ENCODE measurements at places on chromosomes 7 and 10. TPM values are rescaled to one million over a fixed set of nuclear protein-coding genes. Genes with fewer than 3 reads are reported as not detected.

Gene GALNT11
- 27.9 TPM for total RNA-seq

Gene HYAL4
- not detected for total RNA-seq

Gene EPDR1
- 0.11 TPM for total RNA-seq

Gene IFIT2
- total RNA-seq: 0.11 TPM

Gene EPO
- total RNA-seq: not detected

Gene SEM1
- 74.7 TPM for total RNA-seq

GRCh38 chr10:26481914-26482550, 43.9 kb downstream of the APBB1IP start:
- H3K27me3 ChIP-seq: peaks cover 4% of the 10 kb centered on the region
- DNase-seq: no peak
- H3K4me1 ChIP-seq: no peaks in the 10 kb centered on the region
- no peaks in the 10 kb centered on the region for H3K36me3 ChIP-seq
- no peak overlapping the region for H3K4me3 ChIP-seq

GRCh38 chr10:107436568-107436967, 272.1 kb upstream of the SORCS1 start:
- no peak for DNase-seq
- no peak overlapping the region for H3K4me3 ChIP-seq
- H3K36me3 ChIP-seq: no peaks in the 10 kb centered on the region
- no peaks in the 10 kb centered on the region for H3K27me3 ChIP-seq
- H3K4me1 ChIP-seq: no peaks in the 10 kb centered on the region

- no peaks in the 10 kb centered on the region for H3K27me3 ChIP-seq
- no peaks in the 10 kb centered on the region for H3K36me3 ChIP-seq
- DNase-seq: no peak
- no peak overlapping the region for H3K4me3 ChIP-seq
Measured at GRCh38 chr10:130994191-130994590, 317.3 kb downstream of the TCERG1L start.

DNA sequence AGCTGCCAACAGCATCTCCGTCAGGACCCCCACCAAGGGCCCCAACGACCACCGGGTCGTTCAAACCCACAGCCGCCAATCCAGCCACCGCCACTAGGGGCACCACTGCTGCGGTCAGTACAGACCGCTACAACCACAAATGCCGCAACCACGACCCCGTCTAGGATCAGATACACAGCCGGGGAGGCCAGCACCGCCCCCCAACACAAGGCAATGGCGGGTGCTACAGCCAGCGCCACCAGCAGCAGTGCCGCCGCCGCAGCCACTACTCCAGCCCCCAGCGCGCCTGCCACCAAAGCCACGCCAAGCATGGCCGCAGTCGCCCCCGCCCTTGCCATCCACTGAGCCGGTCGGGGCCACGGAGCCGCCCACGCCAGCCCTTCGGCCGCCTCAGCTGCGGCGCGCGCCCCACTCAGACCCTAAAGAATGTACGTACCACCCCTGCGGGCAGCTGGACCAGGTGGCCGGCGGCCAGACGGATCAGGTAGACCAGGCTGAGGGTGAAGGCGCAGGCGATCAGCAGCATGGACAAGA, 473 bp downstream of the CYP51A1 start:
- H3K27me3 ChIP-seq: no peaks in the 10 kb centered on the region
- peak overlapping the region; percentile 95 for H3K4me3 ChIP-seq
- peak; percentile 86 for DNase-seq
- peaks cover 34% of the 10 kb centered on the region for H3K36me3 ChIP-seq

DNA sequence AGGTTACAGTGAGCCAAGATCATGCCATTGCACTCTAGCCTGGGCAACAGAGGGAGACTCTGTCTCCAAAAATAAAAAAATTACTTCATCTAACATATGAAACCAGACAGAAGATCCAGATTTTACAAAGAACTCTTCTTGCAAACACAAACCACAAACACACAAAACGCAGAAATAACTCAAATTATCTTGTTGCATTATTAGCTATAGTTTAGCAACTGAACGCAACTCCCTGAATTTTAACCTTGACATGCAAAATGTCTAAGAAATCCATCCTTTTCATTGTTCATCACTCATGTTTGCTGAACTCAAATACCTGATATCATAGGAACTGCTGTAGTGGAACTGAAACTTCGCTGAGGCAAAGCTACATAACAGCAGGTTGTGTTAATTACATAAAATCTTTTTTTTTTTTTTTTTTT, 64.1 kb downstream of the MICU1 start:
- DNase-seq: no peak
- H3K4me1 ChIP-seq: no peaks in the 10 kb centered on the region
- peaks cover 42% of the 10 kb centered on the region for H3K36me3 ChIP-seq
- H3K27ac ChIP-seq: no peak overlapping the region

DNA sequence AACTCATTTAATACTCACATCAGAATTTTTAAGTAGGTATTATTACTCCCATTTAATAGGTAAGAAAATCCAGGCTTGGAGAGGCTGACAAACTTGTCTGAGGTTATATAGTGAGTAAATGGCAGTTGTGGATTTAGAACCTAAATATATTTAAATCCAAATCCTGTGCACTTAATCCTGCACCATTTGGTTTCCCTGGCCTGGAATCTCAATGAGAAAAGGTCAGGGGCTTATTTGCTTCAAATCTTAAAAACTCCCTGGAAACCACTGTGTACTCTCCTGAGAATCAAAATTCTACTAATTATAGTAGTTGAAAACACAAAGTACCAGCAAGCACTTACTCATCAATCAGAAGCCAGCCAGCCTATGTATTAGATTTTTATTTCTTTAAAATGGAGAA, 97.7 kb downstream of the DNMBP start:
- no peaks in the 10 kb centered on the region for H3K27me3 ChIP-seq
- no peak overlapping the region for H3K4me3 ChIP-seq
- H3K27ac ChIP-seq: no peak overlapping the region
- no peaks in the 10 kb centered on the region for H3K36me3 ChIP-seq
- H3K4me1 ChIP-seq: no peaks in the 10 kb centered on the region

GRCh38 chr10:70364772-70365091, 17.7 kb downstream of the LRRC20 start:
- H3K36me3 ChIP-seq: no peaks in the 10 kb centered on the region
- no peak overlapping the region for H3K4me3 ChIP-seq
- H3K27ac ChIP-seq: no peak overlapping the region
- peaks cover 5% of the 10 kb centered on the region for H3K4me1 ChIP-seq

DNA sequence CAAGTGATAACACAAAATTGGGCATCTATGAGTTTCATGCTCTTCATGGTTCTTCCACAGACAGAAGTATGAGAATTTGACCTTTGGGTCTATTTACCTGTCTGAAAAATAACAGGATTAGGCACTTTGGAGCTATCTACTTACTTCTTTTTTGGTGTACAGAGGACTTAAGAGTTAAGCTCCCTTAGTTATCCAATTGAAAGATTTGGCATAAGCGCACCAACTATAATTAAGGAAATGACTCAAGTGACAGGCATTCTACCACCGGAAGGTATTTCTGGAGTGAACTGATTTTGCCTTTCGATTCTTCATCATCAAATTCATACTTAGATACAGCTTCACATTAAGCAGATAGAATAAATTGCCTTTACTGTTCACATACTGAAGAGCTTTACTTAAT, 43.9 kb downstream of the IFIT5 start:
- no peaks in the 10 kb centered on the region for H3K4me1 ChIP-seq
- no peak overlapping the region for H3K4me3 ChIP-seq
- DNase-seq: no peak

DNA sequence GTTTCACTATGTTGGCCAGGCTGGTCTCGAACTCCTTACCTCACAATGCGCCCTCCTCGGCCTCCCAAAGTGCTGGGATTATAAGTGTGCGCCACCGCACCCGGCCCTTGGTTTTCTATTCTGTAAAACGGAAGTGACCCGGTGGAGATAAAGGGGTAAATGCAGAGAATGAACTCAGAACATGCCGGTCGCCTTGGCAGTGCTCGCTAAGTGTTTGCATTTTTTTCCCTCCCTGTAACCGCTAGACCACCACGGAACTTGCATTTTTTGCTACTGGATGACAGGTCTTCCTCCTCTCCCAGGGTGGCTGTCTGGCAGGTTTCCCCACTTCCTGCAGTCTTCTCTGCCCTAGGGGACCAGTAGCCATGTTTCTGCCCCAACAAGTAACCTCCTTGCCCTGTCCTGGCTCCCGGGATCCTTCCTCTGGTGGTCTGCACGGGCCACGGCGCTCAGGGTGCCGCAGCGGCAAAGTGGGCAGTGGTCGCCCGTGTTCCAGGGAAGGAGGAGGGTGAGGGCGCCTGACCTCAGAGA, 18.8 kb upstream of the GNA12 start:
- no peaks in the 10 kb centered on the region for H3K36me3 ChIP-seq
- peaks cover 15% of the 10 kb centered on the region for H3K4me1 ChIP-seq
- no peak overlapping the region for H3K27ac ChIP-seq
- H3K4me3 ChIP-seq: no peak overlapping the region

- H3K27ac ChIP-seq: no peak overlapping the region
- H3K4me3 ChIP-seq: no peak overlapping the region
- H3K4me1 ChIP-seq: no peaks in the 10 kb centered on the region
- H3K36me3 ChIP-seq: no peaks in the 10 kb centered on the region
Measured at GRCh38 chr10:14618674-14619073, 156.0 kb downstream of the FAM107B start.

- H3K4me1 ChIP-seq: peaks cover 77% of the 10 kb centered on the region
- H3K27me3 ChIP-seq: no peaks in the 10 kb centered on the region
- no peaks in the 10 kb centered on the region for H3K36me3 ChIP-seq
- peak; percentile 99 for DNase-seq
Measured at GRCh38 chr7:129779602-129780256, 168.2 kb downstream of the NRF1 start.

DNA sequence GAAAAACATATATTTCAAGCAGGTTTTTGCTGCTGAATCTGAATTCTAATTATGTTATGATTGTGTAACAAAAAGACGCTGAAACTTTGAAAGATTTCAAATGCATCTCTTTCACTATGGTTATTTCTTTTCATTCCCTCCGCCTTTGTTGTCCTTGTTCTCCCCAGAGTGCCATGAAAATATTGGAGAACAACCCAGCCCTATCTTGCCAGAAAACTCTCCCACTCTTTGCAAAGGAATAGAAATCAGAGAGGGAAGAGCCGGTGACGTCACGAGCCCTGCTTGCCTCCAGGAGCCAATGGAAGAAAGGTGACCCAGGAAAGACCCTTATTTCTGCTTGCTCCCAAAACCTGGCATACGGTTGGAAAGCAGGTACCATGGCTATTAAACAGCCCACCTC, 3.4 kb downstream of the GFRA1 start:
- H3K27ac ChIP-seq: no peak overlapping the region
- H3K36me3 ChIP-seq: no peaks in the 10 kb centered on the region
- no peak overlapping the region for H3K4me3 ChIP-seq
- no peak for DNase-seq
- H3K27me3 ChIP-seq: no peaks in the 10 kb centered on the region

DNA sequence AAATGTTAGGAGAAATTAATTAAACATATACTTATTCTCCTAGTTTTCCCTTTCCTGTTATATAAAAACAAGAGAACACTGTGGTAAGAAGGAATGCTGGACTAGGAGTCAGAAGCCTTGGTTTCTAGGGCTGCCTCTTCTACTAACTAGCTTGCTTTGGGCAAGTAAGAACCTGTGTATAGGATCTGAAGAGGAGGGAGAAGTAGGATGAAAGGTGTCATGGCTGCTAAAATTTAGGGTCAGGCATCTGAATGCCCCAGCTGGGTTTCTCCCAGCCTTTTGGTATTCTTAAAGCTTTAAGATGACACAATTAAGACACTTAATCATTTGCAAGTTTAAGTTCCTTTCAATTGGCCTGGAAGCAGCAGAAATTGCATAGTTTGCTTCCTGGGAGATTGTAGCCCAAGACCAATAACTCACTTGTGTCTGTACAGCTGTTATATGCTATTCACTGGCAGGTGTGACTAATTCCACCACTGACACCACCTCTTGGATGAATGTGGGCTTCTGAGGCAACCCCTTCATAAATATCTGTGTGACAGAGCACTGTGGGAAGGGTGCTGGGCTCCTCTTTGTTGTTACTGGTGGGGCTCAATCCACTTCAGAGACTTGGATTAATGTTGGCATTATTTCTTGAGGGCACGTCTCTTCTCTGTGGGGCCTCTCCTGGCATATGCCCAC, 137.2 kb downstream of the LRMDA start:
- no peak overlapping the region for H3K4me3 ChIP-seq
- H3K36me3 ChIP-seq: no peaks in the 10 kb centered on the region
- H3K27ac ChIP-seq: no peak overlapping the region
- no peak for DNase-seq
- no peaks in the 10 kb centered on the region for H3K4me1 ChIP-seq
- H3K27me3 ChIP-seq: no peaks in the 10 kb centered on the region

DNA sequence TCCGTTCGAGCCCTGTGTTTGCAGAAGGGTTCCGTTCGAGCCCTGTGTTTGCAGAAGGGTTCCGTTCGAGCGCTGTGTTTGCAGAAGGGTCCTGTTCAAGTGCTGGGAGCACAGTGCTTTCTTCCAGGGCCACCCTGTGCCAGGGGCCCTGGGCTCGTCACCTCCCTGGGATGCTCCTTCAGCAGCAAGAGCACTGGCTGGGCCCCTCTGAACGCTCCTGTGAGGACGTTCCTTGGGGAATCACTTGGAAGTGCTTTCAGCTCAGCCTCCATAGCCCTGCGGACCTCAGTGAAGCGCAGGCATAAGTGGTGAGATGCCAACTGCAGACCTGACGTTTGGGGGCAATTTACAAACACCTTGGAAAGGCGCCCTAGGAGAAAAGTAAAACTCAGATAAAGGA, 103.6 kb downstream of the DYNC2I1 start:
- DNase-seq: no peak
- H3K4me3 ChIP-seq: no peak overlapping the region
- no peaks in the 10 kb centered on the region for H3K36me3 ChIP-seq
- H3K27me3 ChIP-seq: peaks cover 2% of the 10 kb centered on the region
- no peak overlapping the region for H3K27ac ChIP-seq

DNA sequence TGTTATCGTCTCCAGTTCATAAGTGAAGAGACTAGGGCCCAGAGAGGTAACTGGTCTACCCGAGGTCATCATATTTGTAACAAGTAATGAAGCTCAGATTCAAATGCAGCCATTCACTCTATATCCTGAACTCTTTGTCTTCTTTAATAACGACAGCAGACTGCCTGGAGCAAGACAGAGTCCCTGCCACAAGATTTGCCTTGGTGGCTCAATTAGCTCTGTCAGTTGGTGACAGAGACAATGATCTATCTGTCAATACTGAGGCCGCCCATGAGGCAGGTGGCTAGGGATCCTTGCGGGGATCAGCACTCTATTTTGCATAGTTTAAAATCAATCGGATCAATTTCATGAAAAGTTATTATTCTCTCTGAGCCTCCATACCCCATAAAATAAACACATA, 43.9 kb downstream of the SH3PXD2A start:
- no peaks in the 10 kb centered on the region for H3K4me1 ChIP-seq
- no peak overlapping the region for H3K4me3 ChIP-seq
- no peak overlapping the region for H3K27ac ChIP-seq
- DNase-seq: no peak

DNA sequence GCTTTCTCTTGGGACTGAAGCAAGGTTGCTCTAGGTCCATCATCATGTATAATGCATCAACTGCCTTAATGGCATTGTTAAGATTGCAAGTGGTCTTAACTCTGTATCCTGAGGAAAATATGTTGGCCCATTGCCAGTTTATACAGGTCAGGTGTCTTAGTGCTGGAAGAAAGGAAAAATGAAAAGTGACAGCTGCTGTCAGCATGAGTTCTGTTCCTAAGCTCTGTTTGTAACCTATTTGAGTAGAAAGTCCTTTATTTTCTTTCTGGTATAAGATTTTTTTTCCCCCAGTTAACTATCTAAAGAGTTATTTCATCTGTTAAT, 127.2 kb downstream of the SRI start:
- H3K27me3 ChIP-seq: no peaks in the 10 kb centered on the region
- no peaks in the 10 kb centered on the region for H3K4me1 ChIP-seq
- H3K36me3 ChIP-seq: no peaks in the 10 kb centered on the region
- H3K4me3 ChIP-seq: no peak overlapping the region
- no peak overlapping the region for H3K27ac ChIP-seq

Measured in K562 (cell line).